Esophagus squamous epithelium (tissue), 5 donors: ENCODE measurements at places on chromosomes 3 and 15.

DNA sequence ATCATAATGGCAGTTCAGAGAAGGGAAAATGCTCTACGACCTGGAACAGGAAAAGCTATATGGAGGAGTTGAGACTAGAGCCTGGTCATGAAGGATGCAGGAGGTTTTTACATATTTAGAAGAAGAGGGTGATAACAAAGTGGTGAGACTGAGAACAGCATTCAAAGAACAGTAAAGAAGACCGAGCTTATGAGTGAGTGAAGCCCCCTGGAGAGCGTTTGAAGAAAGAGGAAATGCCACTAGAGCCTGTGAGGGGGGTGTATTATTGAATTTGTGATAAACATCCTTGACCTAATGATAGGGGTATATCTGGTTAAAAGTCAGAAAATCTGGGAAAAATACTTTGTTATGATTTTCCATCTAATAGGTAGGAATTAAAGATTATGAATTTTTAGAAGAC is 4.2 kb downstream of the PARP9 start:
- DNase-seq, result no peak

GRCh38 chr15:77083381-77084160 is 12.7 kb upstream of the TSPAN3 start:
- peak; percentile 45 for DNase-seq

GRCh38 chr15:50344006-50344464 is 11.0 kb downstream of the GABPB1 start:
- no peak for DNase-seq

GRCh38 chr3:5051772-5052171 is 70.3 kb upstream of the ARL8B start:
- DNase-seq, result no peak

- DNase-seq, result no peak
Measured at GRCh38 chr15:88400084-88400483, 67.1 kb downstream of the MRPL46 start.

DNA sequence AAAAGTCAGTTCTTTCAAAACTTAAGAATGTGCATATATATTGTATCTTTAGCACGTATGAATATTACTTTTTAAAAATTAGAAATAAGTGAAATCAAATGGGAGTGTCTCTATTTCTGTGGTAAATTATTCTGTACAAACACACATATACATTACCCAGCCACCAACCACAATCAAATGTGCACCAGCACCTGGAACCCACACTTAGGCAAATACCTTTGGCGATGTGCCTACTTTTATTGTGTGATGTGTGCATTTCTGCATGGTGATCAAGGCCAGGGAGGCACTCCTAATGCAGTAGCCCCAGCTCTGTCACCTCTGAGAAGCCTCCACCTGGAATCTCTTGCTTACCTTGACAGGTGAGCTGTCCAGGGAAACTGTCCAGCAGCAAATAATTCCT is 76.9 kb downstream of the PIK3R4 start:
- DNase-seq, result no peak

DNA sequence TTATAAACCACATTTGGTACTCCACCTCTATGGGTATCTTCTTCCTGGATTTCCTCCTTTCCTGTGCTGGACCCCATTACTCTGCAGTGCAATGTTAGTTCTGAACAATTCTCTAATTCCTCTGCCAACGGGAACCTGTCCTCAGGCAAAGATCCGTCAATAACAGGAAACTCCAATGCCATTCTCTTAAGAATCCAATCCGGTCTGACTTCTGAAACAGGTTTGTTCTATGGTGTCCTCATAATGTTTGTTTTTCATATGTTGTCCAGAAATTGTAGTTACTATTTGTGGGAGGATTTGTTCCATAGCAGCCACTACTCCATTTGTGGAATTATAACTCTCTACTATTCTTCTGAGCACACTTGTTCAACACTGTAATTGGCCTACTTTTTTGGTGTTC is 112.7 kb downstream of the TBL1XR1 start:
- DNase-seq, result no peak

DNA sequence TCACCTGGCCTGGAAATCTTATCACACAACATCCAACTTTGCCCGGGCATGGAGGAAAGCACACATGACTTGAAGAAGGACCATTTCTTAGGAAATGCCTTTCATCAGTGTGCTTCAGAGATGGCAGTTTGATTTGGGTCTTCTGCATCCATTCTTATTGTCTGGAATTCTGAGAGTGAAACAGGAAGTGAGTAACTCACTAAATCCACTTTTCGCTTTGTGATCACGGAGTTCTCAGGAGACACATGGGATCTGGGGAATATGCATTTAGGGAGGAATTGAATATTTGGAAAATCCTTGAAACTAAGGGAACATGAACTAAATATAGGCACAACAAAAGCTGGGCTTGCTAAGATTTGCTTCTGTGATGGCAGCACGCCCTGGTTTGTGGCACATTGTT is 212.5 kb upstream of the FEZF2 start:
- DNase-seq, result no peak

GRCh38 chr3:140816372-140817195 is 125.1 kb upstream of the SLC25A36 start:
- DNase-seq, result no peak

- no peak for DNase-seq
Measured at GRCh38 chr15:91710080-91710698, 143.3 kb upstream of the SLCO3A1 start.

- no peak for DNase-seq
Measured at GRCh38 chr3:49098429-49098828, 4.6 kb upstream of the QRICH1 start.

- DNase-seq, result no peak
Measured at GRCh38 chr3:45953536-45953935, 10.3 kb downstream of the CXCR6 start.

DNA sequence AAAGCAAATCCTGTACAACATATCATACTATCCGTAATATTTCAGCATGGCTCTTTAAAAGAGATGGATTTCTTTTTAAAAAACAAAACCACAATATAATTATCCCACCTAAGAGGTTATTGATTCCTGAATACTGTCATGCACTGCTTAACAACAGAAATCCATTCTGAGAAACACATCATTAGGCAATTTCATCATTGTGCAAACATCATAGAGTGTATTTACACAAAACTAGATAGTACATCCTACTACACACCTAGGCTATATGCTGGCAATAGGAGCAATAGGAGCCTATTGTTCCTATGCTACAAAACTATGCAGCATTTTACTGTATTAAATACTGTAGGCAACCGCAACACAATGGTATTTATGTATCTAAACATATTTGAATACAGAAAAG is 242.0 kb downstream of the NEK10 start:
- no peak for DNase-seq

GRCh38 chr3:112027826-112028225 is 6.7 kb upstream of the TMPRSS7 start:
- DNase-seq, result no peak

DNA sequence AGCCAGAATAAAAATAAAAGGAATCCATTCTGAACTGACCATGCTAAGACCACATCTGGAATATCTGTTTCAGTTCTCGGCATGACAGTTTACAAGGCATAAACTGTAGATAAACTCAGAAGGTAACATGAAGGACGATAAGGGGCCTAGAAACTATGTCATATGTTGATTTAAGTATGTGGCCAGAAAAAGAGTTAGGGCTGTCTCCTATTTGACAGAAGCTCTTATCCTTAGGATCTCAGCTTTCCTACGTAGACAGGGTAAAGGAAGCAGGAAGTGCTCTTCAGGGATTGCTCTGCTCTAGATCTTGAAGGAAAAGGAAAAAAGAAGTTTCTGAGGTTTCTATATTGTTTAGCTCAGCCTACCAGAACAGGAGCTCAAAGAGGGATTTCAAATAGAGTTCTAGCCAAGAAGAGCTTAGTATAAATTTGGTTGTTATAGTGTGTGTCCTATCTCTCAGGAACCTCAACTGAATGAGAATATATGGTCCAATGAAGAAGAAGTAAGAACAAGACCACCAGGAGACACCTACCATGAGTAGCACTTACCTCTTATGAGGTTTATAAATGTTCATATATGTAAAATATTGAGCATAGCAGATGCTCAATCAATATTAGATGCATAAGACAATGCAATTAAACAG is 59.2 kb downstream of the TP53BP1 start:
- DNase-seq, result no peak

DNA sequence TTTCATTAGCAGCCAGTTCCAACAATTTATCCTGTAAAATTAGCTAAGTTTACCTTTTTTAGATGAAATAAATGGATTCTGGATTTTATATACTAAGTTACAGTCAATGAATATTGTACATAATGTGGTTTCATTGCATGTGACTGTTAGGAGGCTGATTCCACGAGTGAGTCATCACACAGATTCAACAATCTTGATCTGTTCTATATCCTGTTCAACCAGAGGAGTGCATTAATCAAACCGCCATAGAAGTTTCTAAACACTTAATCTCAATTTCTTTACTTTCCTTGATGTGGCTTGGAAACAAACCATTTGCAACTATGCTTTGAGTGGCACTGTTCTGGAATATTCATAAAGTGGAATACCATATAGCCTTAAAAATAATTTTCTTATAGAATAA is 15.3 kb downstream of the DNAJC13 start:
- DNase-seq, result no peak

DNA sequence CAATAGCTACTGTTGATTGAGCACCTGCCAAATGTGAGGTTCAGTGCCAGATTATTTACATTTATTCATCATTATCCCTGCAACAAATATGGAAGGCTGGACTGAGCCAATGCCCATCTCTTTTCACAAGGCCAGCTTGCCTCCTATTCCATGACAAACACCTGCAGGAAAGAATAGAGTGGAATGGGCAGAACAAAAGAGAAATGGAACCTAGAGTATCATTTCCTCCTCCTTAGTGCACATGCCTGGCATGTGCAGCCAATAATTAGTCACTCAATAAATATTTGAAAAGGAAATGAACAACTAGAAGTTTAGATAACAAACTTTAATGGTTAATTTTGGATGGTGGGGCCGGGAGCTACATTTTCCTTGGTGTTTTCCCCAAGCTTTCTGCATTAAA is 61.4 kb upstream of the MYRIP start:
- DNase-seq, result no peak

GRCh38 chr15:85415783-85416182 is 35.4 kb downstream of the AKAP13 start:
- no peak for DNase-seq

GRCh38 chr15:90322538-90322937 is 29.5 kb upstream of the ZNF774 start:
- DNase-seq, result no peak

DNA sequence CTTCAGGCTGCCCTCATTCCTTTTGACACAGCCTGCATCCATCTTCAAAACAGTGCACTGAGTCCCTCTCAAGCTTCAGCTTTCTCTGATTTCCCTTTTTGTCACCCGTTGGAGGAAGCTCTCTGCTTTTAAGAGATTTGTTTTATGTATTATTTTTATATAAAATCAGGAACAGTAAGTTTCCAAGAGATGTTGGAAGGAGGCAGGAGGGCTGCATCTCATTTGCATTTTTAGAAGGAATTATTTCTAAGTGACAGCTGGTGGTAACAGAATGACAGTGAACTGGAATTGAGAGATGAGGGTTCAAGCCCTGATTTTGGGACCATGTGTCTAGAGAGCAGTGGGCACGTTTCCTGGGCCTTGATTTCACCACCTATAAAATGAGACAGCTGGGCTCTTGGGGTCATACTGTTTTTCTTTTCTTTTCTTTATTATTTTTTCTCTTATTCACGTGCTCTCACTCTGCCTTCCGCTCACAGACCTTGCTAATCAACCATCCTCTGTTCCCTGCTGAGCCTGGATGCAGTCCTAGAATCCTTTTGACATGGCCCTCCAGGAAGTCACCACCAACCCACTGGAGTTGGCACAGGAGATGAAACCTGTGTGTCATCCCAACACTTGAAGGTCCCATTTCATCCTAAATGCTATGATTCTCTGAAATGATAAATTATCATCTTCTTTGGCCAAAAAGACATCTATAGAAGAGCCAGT is 148.6 kb downstream of the CACNA2D3 start:
- no peak for DNase-seq

DNA sequence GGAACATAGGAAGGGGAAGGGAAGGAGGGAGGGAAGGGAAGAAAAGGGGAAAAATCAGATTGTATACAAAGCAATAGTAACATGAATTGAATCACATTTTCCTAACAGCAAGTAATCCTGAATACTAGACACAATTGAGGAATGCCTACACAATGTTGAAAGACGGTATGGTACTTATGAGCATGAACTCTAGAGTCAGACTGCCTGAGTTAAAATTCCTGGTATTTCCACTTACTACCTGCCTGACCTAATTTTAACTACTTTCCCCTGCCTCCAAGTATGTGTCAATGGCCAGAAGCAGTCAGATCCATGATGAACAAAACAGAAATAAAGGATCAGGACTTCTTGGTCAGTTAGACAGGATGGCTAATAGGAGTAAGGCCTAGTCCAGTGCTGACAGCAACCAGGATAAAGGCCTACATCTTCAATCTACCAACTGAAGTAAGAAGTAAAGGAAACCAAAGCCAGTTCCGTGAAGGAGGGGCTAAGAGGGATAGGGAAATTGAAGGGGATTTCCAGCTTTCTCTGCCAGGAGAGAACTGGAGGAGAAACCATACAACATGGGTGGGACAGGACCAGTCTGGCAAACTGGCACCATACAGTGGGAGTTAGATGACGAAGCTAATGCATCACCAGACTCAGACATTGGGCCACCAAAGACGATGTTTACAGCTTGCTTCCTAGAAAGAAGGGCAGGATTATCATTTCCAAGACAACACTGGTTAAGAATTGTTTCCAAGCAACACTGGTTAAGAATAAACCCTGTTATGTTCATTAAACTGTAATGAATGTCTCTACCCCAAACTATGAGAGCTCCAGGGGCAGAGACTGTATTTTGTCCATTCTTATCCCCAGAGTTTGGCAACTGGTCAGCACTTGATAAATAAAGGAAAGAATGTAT is 151.6 kb upstream of the UBE2E2 start:
- no peak for DNase-seq

DNA sequence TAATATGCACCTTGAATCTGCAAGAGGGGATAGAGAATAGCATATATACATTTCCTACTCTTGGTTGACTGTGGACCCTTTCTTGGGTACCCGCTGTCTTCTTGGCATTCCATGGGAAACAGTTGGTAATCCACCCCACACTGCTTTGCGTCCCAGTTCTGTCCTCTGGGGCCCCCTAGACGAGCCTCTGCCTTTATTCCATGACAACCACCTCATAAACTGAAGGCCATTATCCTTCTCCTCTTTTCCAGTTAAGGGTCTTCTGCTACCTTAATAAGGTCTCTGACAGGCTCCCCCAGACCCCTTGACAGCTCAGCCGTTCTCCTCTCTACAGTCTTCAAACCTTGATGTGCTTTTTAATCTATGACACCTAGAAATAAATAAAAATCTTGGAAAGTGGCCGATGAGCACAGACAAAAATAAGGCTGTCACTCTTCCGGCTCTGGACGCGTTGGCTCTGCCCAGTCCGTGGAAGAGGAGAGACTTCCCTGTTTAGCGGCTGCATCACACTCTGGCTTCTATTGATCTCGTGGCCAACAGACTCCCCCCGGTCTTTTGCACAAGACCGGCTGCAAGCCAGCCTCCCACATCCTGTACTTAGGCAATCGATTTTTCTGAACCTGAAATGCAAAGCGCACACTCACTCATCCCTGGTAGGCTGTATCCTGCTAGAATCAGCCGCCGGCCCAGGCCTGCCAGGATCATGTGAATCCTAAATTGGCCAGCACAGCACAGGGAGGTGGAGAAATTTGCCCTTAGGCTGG is 251.0 kb upstream of the TLE3 start:
- no peak for DNase-seq

GRCh38 chr3:27456554-27456953 is 27.6 kb downstream of the SLC4A7 start:
- DNase-seq, result no peak
